Right lobe of liver (tissue), 6 donors: ENCODE measurements at places on chromosomes 2 and 18.

- DNase-seq: peak; percentile 27
Measured at GRCh38 chr2:25851740-25852503, 26.4 kb downstream of the ASXL2 start.

DNA sequence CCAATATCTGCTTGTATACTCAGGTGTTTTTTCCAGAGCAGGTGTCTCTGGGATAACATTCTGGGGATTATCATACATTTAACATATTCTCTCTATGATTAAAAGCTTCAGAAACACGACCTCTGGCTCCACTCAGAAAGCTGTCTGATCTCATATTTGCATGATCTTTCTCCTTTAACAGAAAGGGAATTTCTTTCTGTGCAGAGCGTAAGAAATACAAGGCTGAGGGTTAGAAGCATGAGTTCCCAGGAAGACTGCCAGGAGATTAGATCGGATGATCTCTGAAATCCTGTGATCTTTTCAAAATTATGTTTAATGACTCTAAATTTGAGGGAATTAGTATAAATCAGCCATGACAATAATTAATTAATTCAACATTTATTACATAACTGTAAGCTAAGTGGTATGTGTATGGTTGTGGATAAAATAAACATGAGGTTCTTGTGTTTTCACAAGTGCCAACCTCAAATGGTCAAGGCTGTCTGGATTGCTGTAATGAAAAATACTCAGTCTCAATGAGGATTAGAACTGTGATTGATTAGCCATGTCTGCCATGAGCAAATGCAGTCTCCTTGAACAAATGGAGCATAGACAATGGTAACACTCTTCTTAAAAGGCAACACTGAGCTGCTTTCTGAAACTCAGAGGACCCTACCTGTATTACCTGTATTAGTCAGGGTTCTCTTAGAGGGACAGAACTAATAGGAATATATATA is 304.9 kb downstream of the STK39 start:
- no peak for DNase-seq

- no peak for DNase-seq
Measured at GRCh38 chr18:3799515-3799914, 349.5 kb downstream of the TGIF1 start.

- DNase-seq: peak; percentile 40
Measured at GRCh38 chr18:58230438-58231179, 186.6 kb downstream of the NEDD4L start.

GRCh38 chr18:14919666-14920065 is 171.7 kb downstream of the ANKRD30B start:
- DNase-seq: peak; percentile 52

GRCh38 chr2:66470199-66470598 is 35.3 kb downstream of the MEIS1 start:
- DNase-seq: no peak

GRCh38 chr2:220006152-220006621 is 378.8 kb downstream of the SLC4A3 start:
- no peak for DNase-seq

GRCh38 chr2:71500426-71501079 is 47.2 kb downstream of the DYSF start:
- no peak for DNase-seq

DNA sequence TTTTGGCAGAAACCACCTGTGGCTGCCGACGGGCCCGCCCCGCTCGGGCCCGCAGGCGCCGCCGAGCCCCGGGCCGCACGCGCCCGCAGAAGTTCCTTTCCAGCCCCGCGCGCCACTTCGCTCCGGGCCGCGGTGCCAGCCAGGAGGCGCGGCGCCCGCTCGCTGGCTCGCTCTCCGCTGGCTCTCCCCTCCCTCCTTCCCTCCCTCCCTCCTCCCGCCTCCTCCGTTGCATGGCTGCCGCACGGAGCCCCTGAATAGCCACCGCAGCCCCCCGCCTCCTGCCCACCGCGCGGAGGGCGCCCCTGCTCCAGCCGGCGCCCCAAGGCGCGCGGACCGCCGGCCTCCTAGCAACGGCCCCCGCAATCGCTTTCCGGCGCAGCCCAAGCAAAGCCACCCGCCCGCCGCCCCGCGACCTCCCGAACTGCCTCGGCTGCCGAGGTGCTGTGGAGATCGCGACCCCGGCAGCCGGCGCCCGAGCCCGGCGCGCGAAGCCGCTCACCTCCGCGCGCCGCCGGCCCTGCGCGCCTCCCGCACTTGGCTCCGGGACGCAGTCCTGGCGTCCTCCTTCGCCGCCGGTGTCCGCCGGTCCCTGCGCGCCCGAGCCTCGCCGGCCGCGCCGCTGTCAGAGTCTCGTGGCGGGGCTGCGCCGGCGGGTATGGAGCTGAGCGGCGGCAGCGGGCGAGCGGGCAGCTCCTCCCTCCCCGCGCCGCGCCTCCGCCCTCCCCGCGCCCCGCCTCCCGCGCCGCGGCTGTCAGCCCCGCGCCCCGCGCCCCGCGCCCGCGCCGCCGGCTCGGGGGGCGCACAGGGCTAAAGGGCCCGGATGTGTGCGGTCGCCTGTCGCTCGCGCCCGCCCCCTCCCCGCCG is at the start of gene ZBTB7C:
Gene ZBTB7C, minus strand, starts transcription at position 657 of the 864 bp plus-strand sequence.
- peak; percentile 59 for DNase-seq

- no peak for DNase-seq
Measured at GRCh38 chr2:42246562-42246961, 77.4 kb downstream of the EML4 start.

DNA sequence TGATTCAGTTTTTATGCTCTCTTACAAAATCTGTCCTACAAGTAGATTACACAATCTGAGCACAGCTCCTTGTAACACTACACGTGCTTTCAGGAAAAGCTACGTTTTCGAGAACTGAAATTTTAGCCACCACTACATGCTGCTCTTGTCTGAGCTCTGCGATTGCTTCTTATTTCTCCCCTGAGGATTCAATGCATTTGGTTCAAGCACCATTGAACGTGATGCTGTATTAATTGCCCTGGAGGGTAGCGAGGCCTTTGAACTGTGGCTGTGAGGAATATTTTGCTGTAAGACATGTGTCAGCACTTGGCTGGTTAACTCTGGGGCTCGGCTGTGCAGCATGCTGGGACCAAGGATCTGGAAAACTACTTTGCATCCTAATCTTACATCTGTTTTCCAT is 405.8 kb downstream of the EPHA4 start:
- no peak for DNase-seq

DNA sequence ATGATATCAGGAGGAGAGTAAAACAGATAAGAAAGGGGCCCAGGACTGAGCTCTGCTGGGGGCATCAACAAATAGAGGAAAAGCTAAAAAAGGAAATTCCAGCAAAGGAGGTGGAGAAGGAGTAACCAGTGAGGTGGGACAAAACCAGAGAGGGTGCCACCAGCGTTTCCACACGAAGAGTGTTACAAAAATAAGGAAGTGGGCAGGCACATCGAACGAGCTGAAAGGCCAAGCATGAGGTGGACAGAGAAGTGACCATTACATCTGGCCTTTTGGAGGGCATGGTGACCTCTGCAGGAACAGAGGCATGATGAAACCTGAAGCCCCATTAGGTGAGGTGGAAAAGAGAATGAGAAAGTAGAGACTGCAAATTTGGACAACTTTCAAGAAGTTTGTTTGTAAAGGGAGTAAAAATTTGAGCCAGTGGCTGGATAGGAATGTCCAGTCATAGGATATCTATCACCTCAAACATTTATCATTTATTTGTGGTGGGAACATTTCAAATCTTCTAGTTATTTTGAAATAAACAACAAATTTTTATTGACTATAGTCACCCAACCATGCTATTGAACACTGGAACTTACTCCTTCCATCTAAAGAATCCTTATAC is 18.4 kb upstream of the VIT start:
- DNase-seq: no peak

- no peak for DNase-seq
Measured at GRCh38 chr2:95007031-95007609, 18.4 kb upstream of the MAL start.

DNA sequence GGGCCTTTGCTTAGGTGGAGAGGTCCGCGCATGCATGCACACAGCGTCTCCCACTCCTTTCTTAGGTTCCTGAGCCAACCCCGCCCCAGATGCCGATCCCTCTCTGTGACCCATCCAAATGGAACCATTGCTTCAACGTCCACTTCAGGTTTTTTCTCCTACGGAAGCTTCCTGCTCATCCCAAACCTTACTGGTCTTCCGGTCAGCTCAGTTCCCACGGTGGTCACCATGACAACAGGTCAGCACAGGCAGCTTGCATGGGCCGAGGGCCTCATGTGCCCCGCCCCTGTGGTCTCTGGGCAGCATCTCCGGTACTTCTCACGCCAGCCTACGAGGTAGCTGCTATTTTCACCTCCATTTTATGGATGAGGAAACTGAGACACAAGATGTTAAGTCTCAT is 163.7 kb downstream of the SOCS6 start:
- DNase-seq: no peak

DNA sequence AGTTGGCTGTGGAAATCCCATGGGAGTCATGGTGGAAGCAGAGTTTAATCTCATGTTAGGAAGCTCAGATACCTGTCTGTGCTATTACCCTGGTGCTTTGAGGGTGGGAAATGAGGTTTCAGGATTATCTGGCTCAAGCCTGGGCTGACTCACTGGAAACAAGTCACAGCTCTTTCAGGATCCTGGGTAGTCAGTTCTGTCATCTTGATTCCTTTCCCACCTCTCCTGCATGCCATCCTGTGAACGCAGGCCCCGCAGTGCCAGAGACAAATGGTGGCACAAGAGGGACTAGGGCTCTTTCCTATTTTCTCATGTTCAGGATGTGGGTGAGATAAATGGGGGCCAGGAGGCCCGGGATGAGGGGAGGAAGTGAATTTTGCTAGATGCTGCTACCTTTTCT is 3.7 kb upstream of the FAM136A start:
- no peak for DNase-seq

DNA sequence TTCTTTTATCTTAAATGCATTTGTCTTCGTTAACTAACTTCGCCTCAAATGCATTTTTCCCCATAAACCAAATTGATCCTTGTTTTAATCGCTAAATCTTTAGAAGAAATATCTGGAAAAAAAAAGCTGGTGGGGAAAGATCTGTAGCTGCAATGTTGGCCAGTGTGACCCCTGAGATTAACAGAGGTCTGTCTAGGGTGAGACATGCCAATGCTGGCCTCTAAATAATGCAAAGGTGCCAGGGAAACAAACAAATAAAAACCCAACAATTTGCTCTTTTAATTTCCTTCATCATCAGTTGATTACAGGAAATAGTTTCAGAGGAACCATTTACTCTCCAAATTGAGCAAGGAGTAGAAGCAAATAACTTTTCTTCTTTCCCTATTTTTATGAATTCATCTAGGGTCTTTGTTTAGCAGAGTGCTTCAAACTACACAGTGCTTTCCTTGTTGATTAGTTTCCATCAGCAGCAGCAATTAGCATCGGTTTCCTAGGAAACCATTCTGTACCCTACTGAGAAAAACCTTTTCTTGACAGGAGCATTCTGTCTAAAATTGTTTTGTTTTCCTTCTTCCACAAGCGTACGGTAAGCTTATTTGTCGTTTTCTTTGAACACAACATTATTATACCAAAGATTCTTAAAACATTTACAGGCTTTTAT is 100.5 kb upstream of the UNC80 start:
- DNase-seq: no peak

GRCh38 chr2:10124538-10125045 is 2.1 kb downstream of the RRM2 start:
- DNase-seq: no peak

DNA sequence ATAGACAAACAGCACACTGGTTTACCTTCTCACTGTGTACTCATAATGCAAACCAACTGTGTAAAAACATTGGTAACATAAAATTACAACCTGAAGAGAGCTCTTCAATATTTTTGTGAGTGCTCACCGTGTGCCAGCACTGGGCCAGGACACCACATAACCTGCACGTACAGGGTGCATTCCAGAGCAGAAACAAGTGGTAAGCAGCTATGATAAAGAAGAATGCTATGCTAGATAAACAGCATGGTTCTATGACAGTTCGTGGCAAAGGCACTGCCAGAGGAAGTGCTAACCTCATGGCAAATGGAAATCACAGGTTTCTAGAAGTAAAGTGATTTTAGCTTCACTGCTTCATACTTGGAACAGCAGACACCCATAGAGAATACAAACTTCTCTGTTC is 343.5 kb downstream of the MTX2 start:
- no peak for DNase-seq

GRCh38 chr2:143594161-143594560 is 464.9 kb downstream of the ARHGAP15 start:
- no peak for DNase-seq

- no peak for DNase-seq
Measured at GRCh38 chr2:186927867-186928191, 78.9 kb upstream of the ZSWIM2 start.

DNA sequence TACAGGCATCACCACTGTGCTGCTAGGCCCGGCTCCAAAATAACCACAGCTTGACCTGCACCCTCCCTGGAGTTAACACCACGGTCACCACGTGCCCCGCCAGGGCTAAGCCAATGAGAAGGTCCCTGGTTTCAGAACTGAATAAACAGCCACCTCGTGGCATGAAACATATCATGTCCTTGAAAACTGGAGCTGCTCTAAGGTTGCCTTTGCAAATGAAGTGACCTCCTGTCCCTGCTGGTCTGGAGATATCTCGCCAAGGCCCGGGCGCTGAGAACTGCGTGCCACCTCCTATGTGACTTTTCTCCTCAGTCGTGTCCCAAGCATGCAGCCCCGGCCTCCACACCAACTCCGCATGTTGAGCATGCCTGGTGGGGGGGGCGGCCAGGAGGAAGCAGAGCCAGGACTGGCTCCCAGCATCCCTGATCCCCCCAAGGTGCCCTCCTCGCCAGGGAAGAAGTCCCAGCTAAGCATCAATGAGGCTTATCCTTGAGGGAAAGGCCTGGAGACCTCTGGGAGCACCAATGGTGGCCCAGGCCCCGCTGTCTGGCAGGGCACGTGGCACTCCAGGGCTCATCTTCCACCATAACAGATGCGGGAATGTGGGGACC is 16.3 kb upstream of the KCNG2 start:
- peak; percentile 41 for DNase-seq

DNA sequence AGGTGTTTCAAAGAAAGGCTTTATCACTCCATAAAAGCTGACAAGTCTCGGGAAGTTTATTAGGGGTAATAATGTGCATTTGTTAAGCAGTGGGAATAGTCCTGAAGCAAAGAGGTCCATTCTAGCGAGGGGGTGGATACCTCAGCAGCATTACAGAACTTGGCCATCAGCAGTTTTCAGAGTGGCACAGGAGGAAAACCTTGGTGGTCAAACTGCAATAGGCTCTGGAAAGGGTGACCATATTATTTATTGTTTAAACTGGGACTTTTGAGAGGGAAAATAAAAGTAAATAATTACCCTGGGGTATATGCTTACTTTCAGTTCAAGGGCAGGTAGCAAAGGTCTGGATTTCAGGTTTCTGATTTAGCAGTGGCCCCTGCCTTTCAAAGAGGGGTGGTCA is 115.5 kb upstream of the KLHL14 start:
- no peak for DNase-seq

- no peak for DNase-seq
Measured at GRCh38 chr2:200592406-200593075, 6.7 kb downstream of the AOX1 start.

DNA sequence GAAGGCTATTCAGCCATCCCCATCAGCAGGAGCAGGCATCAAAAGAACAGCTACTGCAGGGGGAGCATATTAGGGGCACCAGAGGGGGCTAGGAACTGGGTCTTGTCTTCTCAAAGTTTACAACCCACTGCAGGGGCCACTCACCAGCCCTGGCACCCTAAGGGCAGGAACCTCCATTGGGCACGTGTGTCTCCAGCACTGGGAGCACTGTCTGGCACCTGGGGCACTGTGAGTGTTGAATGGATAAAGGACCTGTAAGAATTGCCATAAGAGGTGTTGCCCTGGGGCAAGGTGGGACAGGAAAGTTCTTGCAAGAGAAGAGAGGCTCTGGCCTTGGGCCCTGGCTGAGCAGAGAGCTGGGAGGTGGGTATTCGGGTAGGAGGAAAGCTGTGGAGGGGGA is 1.4 kb upstream of the STEAP3 start:
- DNase-seq: peak; percentile 28

GRCh38 chr2:121905201-121905600 is 149.8 kb downstream of the TSN start:
- DNase-seq: no peak
